ENCODE measurements at places on chromosomes 2 and 18.
A peak's percentile ranks its signal among the peaks of the same experiment; 100 is the strongest.

- DNase-seq, result no peak
Observed at GRCh38 chr2:138819964-138820363, 39.8 kb upstream of the NXPH2 start.

DNA sequence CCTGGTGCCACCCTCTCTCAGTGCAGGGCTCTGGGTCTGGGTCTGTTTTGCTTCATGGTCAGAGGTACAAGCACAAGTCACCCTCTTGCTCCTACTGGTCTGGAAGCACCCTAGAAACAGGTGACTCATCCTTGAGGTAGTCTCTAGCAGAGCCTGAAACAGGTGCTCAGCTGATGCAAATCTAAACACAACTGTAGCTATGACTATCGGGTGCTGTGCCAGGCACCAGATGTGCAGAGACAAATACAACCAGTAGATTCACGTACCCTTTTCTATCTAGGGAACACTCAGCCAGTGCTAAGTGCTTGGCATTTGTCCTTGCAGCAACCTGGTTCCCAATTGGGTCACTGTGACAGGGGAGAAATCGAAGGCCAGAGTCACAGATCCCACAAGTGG, 140.9 kb upstream of the MYCN start:
- peak; percentile 6 for DNase-seq

- DNase-seq, result no peak
Observed at GRCh38 chr2:62736899-62737559, 31.5 kb downstream of the EHBP1 start.

- no peak for DNase-seq
Observed at GRCh38 chr2:44360749-44361329, 455 bp downstream of the PREPL start.

GRCh38 chr2:213079756-213080155, 71.7 kb downstream of the IKZF2 start:
- DNase-seq, result no peak

GRCh38 chr2:108813732-108814131, 27.2 kb downstream of the CCDC138 start:
- no peak for DNase-seq

DNA sequence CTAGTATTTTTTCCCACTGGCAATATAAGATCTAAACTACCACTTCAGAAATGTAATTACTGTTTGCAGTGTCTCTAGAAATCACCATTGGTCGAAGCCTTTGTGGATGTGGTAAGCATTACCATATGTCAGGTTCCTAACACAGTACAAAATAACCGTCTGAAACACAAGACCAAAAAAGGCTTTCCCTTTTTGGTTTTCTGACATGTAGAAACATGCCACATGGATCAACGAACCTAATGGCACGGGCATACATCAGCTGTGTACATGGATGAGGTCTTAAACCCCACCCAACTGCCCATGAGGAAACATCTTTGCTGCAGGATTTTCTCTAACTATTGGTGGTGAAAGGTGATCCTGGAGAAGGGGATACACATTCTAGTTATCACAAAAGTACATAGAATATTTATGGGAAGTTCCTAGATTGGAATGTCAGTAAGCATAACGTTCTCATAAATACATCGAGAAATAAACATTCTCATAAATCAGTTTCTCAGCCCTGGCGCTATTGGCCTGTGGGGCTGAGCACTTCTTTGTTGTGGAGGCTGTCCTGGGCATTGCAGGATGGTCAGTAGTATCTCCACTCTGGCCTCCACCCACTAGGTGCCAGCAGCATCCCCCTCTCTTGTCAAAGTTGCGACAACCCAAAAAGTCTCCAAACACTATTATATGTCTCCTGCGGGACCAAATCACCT, 9.0 kb downstream of the VIT start:
- no peak for DNase-seq

DNA sequence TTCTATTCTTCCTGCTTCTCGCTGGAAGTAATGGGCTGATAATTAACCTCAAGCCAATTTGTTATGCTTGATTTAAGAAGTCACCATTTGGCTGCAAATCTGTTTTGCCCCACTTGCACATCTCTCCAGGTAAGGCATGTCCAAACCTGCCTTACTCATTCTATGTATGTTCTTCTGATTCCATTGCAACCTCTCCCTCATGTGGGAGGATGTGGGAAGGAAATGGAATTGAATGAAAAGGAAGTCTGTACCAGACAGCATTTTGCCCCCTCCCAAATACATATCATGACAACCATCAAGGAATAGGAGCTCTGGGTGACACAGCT, 131.7 kb downstream of the NRP2 start:
- DNase-seq, result no peak
